Activated CD4-positive, alpha-beta T cell treated with anti-CD3 and anti-CD28 coated beads for 4 hours (primary cell): ENCODE measurements at places on chromosomes 7 and 10.

DNA sequence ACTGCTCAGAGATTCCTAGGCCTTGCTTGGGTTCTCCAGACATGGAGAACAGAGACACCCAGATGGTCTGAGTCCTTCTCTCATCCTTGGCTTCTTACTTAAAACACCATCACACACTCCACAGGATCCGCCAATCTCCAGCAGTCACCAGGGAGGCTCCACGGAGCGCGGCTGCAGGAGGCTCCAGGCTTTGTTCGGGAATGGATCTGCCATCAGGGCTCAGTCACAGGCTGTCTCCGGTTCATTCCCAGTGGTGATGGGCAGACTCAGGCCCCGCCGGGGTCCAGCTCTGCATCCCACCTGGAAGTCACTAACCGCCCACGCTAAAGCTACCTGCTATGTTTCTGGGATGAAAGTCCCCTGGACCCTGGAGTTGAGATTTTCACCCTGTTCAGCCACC is 312.9 kb downstream of the TCERG1L start:
- no peak for DNase-seq

DNA sequence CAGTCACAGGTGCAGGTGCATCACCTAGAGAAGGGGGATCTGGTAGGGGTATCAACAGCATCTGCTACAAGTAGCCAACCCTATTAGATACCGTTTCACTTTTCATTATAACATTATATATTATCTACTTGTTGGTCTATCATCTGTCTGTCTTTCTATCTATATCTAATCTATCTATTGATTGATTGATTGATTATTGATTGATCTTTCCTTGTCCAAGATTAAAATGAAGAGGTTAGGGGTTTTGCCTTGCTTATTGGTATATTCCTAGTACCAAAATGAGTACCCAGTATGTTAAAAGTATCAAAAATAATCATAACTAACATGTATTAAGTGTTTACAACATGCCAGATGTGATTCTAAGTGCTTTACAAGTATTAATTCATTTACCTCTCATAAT is 121.5 kb downstream of the GPR158 start:
- DNase-seq, result no peak

DNA sequence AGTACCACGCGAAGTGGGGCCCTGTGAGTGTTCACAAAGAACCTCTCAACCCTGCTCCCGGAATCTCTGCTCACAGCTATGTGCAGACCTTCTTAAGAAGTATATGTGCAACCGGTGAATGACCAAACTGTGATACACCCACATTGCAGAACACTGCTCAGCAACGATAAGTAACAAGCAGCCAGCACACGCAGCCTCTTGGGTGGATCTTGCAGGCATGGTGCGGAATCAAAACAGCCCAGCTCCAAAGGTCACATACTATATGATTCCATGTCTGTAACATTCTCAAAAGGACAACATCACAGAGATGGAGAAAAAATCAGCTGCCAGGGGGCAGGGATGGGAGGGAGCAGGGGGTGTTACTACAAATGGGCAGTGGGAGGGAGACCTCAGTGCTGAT is 101.6 kb downstream of the DLG5 start:
- DNase-seq, result no peak

DNA sequence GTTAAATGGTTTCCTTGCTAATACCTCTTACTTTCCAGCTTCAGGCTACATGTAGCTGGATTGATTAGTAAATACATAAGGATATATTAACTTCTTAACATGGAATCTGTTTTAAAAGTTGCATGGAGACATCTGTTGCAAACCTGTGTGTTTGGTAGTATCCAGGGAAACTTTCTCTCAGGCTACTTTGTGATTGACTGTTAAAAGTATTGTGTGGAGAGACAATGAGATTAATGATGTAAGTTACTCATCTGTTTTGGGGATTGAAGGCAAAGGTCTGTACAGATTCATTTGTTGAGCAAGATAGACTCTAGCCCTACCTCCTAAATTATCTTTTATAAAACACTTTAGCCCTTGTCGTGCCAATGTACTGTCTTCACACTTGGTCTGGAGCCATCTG is 6.6 kb downstream of the CREB5 start:
- DNase-seq, result no peak

DNA sequence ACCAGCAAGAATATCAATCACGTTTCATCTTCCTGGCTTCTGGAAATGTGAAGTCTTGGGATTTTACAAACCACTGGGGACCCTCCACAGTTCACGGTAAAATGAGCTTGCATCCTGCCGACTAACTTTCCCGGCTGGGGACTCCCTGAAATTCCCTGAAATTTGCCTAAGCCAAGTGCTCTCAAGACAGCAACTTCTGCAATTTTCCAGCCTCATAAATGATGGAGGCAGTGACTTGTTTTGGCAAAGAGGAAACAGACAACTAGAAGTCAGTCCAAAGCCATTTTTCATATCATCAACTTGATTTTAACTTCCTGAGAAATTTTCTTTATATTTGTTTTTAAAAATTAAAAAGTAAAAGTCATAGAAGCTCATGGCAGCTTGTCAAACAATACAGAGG is 212.3 kb downstream of the FANK1 start:
- no peak for DNase-seq

DNA sequence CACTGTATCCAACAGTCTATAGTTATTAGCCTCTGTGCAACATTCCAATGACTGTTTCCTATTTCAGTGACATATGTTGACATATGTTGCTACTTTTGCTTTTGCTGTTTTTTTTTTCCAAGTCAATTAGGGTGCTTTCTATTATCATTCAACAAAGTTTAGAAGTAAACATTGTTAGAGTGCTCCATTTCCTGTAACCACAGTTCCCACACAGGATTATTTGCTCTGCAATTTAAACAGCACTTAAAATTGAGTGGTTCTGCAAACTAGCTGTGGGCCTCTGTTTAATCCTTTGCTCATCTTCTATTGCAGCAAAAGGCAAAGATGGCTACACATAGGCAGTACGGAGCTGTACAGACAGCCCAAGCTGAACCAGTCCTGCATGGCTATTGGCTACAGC is 46.5 kb upstream of the PTN start:
- no peak for DNase-seq

GRCh38 chr7:80653244-80653643 is 14.8 kb downstream of the CD36 start:
- no peak for DNase-seq

DNA sequence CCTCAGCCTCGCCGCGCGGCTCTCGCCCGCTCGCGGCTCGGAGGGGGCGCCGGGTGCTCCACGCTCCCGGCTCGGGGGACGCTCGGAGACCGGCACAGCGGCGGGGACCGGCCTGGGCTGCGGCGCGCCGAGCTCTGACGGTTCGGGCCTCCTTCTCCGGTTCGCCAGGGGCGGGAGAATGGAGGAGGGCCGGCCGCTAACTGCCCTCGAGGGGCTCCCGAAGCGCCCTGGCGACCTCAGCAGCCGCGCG is 232 bp upstream of the GRID1 start:
- DNase-seq, result no peak

DNA sequence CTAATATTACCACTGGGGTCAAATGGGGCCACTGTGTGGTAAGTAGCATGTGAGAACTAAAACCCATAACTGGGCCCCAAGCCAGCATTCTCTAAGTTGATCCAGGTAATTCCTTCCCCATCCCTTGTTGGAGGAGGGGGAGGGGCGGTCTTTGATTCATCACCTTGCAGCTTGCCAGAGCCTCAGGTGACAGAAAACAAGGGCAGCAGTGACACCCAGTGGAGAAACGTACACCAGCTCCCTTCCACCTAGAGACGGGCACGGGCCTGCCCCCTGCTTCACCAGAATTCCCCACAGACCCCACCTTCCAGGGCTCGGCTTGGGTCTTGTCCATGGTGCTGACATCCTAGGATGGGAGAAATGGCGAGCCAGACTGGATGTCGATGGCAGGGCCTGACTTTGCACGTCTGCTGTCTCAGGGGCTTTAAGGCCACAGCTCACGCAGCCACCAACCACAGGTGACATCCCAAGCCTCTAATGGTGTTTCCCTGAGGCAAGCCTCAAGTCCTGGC is 102.0 kb downstream of the STRA8 start:
- peak; percentile 11 for DNase-seq

DNA sequence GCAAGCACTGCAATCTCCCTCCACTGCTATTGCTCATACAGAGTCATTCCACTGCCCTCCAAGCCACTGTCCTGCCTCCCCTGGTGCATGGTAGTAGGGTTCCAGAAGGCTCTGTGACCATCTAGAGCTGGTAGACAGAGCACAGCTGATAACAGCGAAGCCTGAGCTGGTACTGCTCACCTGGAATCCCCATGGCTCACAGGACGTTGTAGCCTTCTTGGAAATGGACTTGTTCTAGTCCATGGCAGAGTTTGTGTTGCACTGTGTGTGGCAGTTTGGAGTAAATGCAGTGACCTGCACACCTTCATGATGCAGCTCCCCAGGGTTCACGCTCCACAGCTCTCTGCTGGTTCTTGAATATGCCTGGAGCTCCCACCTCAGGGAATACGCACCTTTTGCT is 67.0 kb downstream of the ITGA8 start:
- no peak for DNase-seq

DNA sequence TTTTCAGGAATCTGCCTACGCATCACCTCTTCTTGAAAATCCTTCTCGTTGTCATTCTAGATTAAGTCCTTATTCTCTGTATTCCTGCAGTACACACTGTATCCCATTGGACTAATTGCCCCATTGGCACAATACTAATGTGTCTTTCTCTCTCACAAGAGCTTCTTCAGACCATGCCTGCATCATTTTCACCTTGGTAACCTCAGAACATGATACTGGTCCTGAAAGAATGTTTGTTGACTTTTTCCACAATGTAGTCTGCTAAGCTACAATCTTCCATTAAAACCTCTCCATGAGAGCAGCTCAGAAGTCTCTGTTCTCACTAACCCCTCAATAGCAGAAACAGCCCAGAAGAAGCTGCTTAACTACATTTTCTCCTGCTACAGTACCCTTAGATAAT is 270.7 kb downstream of the PCDH15 start:
- DNase-seq, result no peak

GRCh38 chr10:16646181-16647059 is 124.7 kb upstream of the C1QL3 start:
- no peak for DNase-seq

DNA sequence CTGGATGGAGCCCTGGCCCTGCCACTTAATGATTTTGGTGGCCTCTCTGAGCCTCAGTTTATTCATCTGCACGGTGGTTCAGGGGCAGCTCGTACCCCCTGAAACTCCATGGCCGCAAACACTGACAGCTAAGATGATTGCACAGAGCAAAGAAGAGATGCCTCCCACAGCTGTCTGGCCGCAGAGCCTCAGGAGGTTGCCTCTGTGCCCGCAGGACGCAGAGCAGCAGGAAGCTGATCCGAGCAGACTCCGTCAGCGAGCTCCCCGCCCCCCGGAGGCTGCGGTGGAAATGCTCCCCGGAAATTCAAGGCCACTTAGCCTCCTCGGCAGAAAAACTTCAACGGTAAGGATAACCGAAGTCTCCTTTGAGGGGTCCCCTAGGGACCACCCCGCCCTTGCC is 30.2 kb upstream of the C10orf53 start:
- no peak for DNase-seq

- DNase-seq, result no peak
Observed at GRCh38 chr10:46514431-46514861, 42.0 kb downstream of the GPRIN2 start.

- DNase-seq, result no peak
Observed at GRCh38 chr10:133235932-133236331, 1.7 kb upstream of the VENTX start.
